ENCODE measurements at places on chromosomes 2 and 18. TPM values are rescaled to one million over a fixed set of nuclear protein-coding genes. Genes with fewer than 3 reads are reported as not detected.
A peak's percentile ranks its signal among the peaks of the same experiment; 100 is the strongest.

GRCh38 chr18:23032030-23032582 lies 99.0 kb downstream of the RBBP8 start:
- H3K36me3 ChIP-seq, result no peaks in the 10 kb centered on the region
- H3K4me1 ChIP-seq, result no peaks in the 10 kb centered on the region
- no peak overlapping the region for H3K4me3 ChIP-seq
- no peak overlapping the region for H3K27ac ChIP-seq
- H3K27me3 ChIP-seq, result no peaks in the 10 kb centered on the region
- no peak for DNase-seq

- H3K4me1 ChIP-seq, result no peaks in the 10 kb centered on the region
- no peaks in the 10 kb centered on the region for H3K27me3 ChIP-seq
- no peak for DNase-seq
- H3K27ac ChIP-seq, result no peak overlapping the region
- no peak overlapping the region for H3K4me3 ChIP-seq
- no peaks in the 10 kb centered on the region for H3K36me3 ChIP-seq
Measured at GRCh38 chr18:68555879-68556301, 159.0 kb downstream of the TMX3 start.

- H3K27me3 ChIP-seq, result no peaks in the 10 kb centered on the region
- no peak for DNase-seq
- no peak overlapping the region for H3K4me3 ChIP-seq
- no peaks in the 10 kb centered on the region for H3K36me3 ChIP-seq
- no peak overlapping the region for H3K27ac ChIP-seq
- no peaks in the 10 kb centered on the region for H3K4me1 ChIP-seq
Measured at GRCh38 chr18:37854396-37854795, 288.8 kb upstream of the CELF4 start.

- no peaks in the 10 kb centered on the region for H3K36me3 ChIP-seq
- H3K27me3 ChIP-seq, result no peaks in the 10 kb centered on the region
- no peak overlapping the region for H3K4me3 ChIP-seq
- no peak for DNase-seq
- peaks cover 71% of the 10 kb centered on the region for H3K4me1 ChIP-seq
- no peak overlapping the region for H3K27ac ChIP-seq
Measured at GRCh38 chr18:46416706-46417638, 240.0 kb downstream of the LOXHD1 start.

DNA sequence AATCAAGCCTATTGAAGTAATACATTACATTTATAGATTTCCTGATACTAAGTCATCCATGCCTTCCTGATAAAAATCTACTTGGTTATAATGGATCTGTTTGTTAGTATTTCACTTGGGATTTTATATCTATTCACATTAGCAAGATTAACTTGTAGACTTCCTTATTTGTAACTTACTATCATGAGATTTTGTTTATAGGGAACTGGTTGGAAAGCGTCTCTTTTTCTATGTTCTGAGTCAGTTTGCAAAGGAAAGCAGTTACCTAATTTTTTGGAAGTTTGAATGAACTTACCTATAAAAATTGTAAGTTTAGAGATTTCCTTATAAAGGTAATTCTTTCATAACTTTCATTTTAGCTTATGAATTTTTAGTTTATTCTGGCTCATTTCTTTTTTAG lies 141.4 kb downstream of the SMAD7 start:
- H3K27ac ChIP-seq, result no peak overlapping the region
- H3K4me3 ChIP-seq, result no peak overlapping the region
- no peaks in the 10 kb centered on the region for H3K36me3 ChIP-seq
- no peak for DNase-seq
- peaks cover 14% of the 10 kb centered on the region for H3K4me1 ChIP-seq
- H3K27me3 ChIP-seq, result no peaks in the 10 kb centered on the region

DNA sequence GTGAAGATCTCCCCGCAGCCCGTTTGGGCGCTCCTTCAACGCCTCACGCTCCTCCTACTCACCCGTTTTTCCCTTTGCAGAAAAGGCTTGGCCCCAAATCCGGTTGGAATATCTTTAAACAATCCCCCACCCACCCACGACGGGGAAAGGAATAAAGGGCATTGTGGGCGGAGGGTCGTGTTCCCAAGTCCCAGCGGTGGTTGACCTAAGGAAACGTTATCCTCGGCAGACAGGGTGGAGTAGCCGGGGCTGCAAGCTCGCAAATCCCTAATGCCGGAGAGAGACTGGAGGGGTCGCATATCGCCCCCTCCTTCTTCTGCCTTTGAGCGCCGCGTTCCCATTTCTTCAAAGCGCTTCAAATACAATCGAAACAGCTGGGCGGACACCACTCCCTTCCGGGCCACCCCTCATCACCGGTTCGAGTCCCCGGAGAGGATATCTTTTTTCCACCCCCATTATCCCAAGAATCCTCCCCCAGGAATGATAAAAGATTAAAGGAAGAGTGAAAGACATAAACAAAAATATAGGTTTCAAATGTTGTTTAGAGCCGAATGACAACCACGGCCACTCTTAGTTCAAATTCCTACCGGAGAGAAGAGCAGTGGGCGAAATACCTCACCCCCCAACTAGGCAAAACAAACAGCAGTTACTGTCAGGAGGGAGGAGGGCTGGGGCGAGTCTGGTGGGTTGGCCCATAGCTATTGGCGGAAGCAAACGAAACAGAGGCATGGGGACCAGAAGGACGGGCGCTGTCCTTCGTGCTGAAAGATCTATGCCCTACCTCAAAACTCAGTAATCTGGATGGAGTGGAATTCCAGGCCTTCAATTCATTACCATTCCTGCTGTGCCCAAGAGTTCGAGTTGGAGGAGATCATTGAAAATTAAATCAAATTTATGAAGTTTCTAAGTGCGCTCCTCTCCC lies 2.8 kb upstream of the GAD1 start:
- H3K4me3 ChIP-seq, result no peak overlapping the region
- DNase-seq, result peak; percentile 79
- H3K27me3 ChIP-seq, result peaks cover 60% of the 10 kb centered on the region
- no peak overlapping the region for H3K27ac ChIP-seq

DNA sequence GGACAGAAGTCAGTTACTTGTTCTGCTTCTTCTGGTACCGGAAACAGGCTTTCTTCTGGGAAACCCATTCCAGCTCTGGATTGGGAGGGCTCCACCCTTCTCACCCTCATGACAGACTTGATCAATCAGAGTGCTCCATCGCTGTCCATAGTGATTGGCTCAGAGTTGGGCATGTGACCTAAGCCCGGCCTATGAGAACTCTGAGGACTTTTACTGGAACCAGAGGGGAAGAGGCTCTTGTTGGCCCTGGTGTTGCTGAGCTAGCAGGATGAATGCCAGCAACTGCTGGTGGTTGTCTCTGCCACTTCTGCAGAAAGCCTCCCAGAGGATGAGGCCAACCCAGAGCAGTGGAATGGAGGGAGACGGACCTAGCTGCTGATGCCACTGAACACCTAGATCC lies 33.3 kb downstream of the TMEM37 start:
- no peaks in the 10 kb centered on the region for H3K4me1 ChIP-seq
- DNase-seq, result no peak
- H3K4me3 ChIP-seq, result no peak overlapping the region
- no peak overlapping the region for H3K27ac ChIP-seq

DNA sequence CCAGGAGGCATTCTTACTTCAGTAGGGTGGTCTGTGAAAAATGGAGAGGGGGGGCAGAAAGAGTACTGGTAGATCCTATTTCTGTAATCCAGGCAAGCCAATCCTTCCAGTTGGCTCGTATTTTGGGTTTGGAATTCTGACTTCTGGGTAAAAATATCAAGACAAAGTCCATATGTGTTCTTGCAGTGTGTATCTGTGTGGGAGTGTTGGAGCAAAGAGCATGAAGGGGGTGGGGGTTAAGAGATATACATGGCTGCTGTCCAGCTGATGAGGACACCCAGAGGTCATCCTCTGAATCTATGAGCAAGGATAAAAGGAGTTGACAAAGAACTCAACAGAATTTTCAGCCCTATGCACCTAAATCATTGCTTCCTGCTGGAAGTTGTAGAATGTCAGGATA lies 375.8 kb upstream of the PIK3C3 start:
- no peak overlapping the region for H3K4me3 ChIP-seq
- H3K36me3 ChIP-seq, result no peaks in the 10 kb centered on the region
- no peak overlapping the region for H3K27ac ChIP-seq
- no peaks in the 10 kb centered on the region for H3K27me3 ChIP-seq
- DNase-seq, result peak; percentile 6

DNA sequence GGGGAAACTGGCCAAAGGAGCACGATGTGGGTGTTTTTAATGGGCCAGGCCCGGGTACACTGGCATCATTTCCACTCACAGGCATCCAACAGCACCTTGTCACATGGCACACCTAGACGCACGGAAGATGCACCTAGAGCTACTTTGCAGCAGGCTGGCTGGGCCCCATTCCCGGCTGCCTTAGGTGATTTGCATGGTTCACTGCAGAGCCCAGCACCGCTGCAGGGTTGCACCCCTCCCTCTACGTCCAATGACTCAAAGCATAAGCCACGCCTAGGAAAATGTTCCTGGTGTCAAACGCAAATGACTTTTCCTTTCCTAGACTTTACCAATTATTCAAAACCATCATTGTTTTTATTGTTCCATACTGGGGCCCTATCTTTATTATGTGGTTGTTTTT lies 222.9 kb downstream of the EIPR1 start:
- DNase-seq, result no peak
- H3K36me3 ChIP-seq, result no peaks in the 10 kb centered on the region
- no peaks in the 10 kb centered on the region for H3K27me3 ChIP-seq
- no peak overlapping the region for H3K27ac ChIP-seq
- H3K4me1 ChIP-seq, result peaks cover 5% of the 10 kb centered on the region

DNA sequence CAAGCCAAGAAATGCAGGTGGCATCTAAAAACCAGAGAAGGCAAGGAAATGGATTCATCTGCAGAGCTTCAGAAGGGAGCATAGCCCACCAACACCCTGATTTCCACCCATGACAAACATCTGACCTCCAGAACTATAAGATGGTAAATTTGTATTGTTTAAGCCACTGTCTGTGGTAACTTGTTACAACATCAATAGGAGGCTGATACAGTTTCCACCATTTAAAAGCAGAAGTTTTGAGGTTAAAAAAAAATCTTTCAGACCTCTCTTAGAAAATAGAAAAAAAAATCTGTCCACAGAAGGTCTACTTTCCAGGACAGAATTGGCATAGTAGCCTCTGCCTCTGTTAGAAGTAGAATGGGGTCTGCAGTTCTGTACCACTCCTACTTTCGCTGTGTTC lies 37.2 kb downstream of the SLC40A1 start:
- H3K27me3 ChIP-seq, result no peaks in the 10 kb centered on the region
- no peaks in the 10 kb centered on the region for H3K4me1 ChIP-seq
- H3K27ac ChIP-seq, result peak overlapping the region; percentile 75
- no peaks in the 10 kb centered on the region for H3K36me3 ChIP-seq
- H3K4me3 ChIP-seq, result no peak overlapping the region

- no peaks in the 10 kb centered on the region for H3K36me3 ChIP-seq
- no peak overlapping the region for H3K27ac ChIP-seq
- no peak overlapping the region for H3K4me3 ChIP-seq
- DNase-seq, result no peak
Measured at GRCh38 chr2:84925336-84925723, 19.9 kb downstream of the TMSB10 start.

GRCh38 chr2:43461453-43462073 lies 134.3 kb downstream of the THADA start:
- H3K4me3 ChIP-seq, result no peak overlapping the region
- no peaks in the 10 kb centered on the region for H3K27me3 ChIP-seq
- no peaks in the 10 kb centered on the region for H3K36me3 ChIP-seq
- peak; percentile 51 for DNase-seq
- H3K27ac ChIP-seq, result no peak overlapping the region

DNA sequence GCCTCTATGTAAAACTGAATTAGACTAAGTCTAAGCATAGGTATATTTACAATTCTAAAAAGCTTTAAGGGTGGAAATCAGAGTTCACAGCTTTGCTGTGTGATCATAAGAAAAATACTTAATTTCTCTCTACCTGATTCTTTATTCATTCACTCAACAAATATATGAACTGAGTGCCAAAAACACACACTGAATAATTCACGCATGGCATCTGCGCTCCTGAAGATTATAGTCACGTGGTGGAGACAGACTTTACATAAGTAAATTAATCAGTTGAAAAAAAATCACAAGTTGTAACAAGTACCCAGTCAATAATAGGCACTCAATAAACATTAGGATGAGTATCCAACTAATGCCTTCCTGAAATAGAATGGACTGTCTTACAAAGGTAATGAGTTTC lies 351.6 kb downstream of the METTL4 start:
- no peak overlapping the region for H3K4me3 ChIP-seq
- no peaks in the 10 kb centered on the region for H3K4me1 ChIP-seq
- H3K36me3 ChIP-seq, result no peaks in the 10 kb centered on the region

DNA sequence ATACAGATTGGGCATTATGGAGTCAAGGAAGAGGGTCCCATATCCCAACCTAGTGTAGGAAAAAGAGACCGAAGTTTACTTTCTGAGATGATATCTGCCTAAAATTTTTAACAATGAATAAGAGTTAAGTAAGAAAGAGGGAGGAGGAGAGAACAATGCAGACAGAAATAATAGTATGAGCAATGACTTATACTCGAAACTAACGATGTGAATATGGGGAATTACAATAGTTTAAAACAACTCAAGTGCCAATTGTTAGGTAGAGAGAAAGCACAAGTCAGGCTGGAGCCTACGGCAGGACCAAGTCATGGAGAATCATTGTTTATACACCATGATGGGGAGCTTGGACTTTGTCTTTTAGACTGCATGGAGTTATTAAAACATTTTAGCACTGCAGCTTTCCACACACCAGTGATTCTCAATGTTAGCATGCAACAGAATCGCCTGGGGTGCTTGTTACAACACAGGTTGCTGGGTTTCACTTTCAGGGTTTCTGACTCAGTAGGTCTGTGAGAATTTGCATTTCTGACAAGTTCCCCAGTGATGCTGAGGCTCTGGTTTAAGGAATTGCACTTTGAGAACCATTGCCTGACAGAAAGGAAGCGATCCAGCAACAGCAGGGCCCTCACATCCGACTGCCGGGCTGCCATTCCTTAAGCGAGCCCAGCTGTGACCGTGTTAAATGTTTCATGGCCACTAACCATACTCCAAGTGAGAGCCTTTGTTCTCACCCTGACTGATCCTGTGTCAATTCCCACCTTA lies 511.2 kb downstream of the DCDC2C start:
- H3K4me3 ChIP-seq, result no peak overlapping the region
- no peaks in the 10 kb centered on the region for H3K4me1 ChIP-seq
- no peaks in the 10 kb centered on the region for H3K36me3 ChIP-seq
- no peak for DNase-seq
- H3K27me3 ChIP-seq, result no peaks in the 10 kb centered on the region

- no peaks in the 10 kb centered on the region for H3K27me3 ChIP-seq
- H3K4me3 ChIP-seq, result no peak overlapping the region
- no peak overlapping the region for H3K27ac ChIP-seq
- peaks cover 3% of the 10 kb centered on the region for H3K4me1 ChIP-seq
- DNase-seq, result peak; percentile 69
Measured at GRCh38 chr2:199739413-199740110, 111.4 kb downstream of the FTCDNL1 start.

DNA sequence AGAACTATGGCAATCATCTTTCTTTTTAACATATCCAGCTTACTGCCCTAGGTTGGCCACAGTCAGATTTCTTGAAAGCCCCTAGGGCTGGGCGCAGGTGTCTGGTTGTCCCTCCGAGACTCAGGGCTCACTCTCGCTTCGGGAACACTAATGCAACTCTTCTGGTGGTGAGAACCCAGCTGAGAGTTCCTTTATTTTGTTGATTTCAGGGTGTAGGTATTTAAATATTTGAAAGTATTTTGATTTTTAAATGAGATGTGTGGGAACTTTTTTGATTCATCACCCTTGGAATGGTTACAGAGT lies 40.7 kb downstream of the INPP4A start:
- H3K4me3 ChIP-seq, result no peak overlapping the region
- no peaks in the 10 kb centered on the region for H3K27me3 ChIP-seq
- peaks cover 4% of the 10 kb centered on the region for H3K4me1 ChIP-seq
- DNase-seq, result no peak
- no peak overlapping the region for H3K27ac ChIP-seq

The PDIA6 gene
- 150 TPM for total RNA-seq

The DLGAP1 gene
- 2.8 TPM for total RNA-seq

The SMARCAL1 gene
- 9.0 TPM for total RNA-seq

The STK17B gene
- 8.1 TPM for total RNA-seq

The PKDCC gene
- 147 TPM for total RNA-seq

The SMCHD1 gene
- 59.0 TPM for total RNA-seq

The UPP2 gene
- not detected for total RNA-seq

The CAPN14 gene
- 0.09 TPM for total RNA-seq
